ENCODE measurements at places on chromosomes 11 and 22. TPM values are rescaled to one million over a fixed set of nuclear protein-coding genes. Genes with fewer than 3 reads are reported as not detected.

POTEH gene
- total RNA-seq: not detected

CCDC89 gene
- 3.4 TPM for total RNA-seq

IL17REL gene
- not detected for total RNA-seq

KCNJ5 gene
- not detected for total RNA-seq

MRGPRX4 gene
- not detected for total RNA-seq

DNA sequence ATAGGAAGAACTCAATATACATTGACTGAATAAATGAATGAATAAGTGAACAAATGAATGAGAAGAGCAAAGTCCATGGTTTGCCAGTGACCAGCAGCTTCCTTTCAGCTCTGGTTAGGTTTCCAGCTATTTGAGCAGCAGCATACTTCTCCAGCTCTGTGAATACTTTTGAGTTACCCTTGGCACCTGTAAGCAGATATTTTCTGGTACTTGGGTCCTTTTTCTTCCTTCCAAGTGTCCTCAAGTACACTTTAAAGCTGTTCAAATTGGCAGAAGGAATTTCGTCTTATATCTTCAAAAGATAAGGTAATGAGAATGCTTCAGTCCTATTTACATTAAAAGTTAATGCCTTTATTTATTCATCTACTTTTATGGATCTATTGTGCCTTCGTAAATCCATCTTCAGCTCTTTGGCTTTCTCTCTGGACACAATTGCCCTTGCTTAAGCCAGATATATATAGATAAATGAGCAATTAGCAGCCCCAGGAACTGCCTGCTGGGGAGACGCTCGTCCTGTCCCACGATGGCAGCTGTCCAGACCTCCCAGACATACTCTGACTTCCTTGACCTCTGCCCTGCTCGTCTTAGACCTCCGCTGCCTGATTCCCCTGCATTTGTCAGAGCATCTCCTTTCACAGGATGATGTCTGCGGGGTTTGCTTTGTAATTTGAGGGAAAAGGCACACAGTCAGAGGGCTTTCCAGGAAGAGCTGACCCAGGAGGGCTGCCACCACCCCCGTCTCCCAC lies 926.3 kb downstream of the OPCML start:
- H3K4me1 ChIP-seq: peaks cover 84% of the 10 kb centered on the region
- H3K27ac ChIP-seq: peak overlapping the region; percentile 43
- no peak for DNase-seq
- H3K36me3 ChIP-seq: no peaks in the 10 kb centered on the region

GRCh38 chr11:790721-791564 lies 1.1 kb upstream of the CEND1 start:
- peaks cover 5% of the 10 kb centered on the region for H3K4me1 ChIP-seq
- peak; percentile 22 for DNase-seq
- H3K36me3 ChIP-seq: no peaks in the 10 kb centered on the region
- peak overlapping the region; percentile 41 for H3K4me3 ChIP-seq
- H3K27ac ChIP-seq: peak overlapping the region; percentile 59
- H3K27me3 ChIP-seq: peaks cover under 1% of the 10 kb centered on the region

GRCh38 chr11:133570376-133570775 lies 38.1 kb upstream of the OPCML start:
- H3K27ac ChIP-seq: no peak overlapping the region
- DNase-seq: no peak
- no peaks in the 10 kb centered on the region for H3K4me1 ChIP-seq
- no peak overlapping the region for H3K4me3 ChIP-seq
- H3K36me3 ChIP-seq: 0 out of 2 replicates have a peak, but pooled peaks cover under 1% of the 10 kb centered on the region

All from HFFc6 (cell line).